ENCODE measurements at places on chromosomes 3 and 15.

- no peak for DNase-seq
These were observed 50.1 kb upstream of the LEKR1 start for GRCh38 chr3:156776031-156776430.

DNA sequence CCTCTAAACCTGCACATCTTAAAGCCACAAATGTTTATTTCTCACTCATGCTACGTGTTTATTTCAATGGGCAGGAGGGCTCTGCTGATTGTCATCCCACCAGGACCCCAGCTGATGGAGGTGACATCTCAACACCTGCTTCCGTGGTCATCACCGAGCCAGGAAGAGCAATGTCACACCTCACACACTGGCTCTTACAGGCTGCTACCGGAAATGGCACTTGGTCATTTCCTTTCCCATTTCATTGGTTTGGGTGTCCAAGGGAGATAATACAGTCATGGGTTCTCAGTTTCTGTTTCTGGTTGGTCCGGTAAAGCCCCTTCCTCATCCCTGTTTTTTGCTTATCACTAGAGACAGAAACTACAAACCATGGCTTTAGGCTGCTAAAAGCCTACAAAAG is 41.9 kb downstream of the ABHD2 start:
- DNase-seq = no peak

- no peak for DNase-seq
These were observed 24.1 kb upstream of the ARHGEF3 start for GRCh38 chr3:56825567-56826438.

- no peak for DNase-seq
These were observed 115.7 kb upstream of the TSPAN3 start for GRCh38 chr15:77186594-77187011.

- no peak for DNase-seq
These were observed 11.1 kb downstream of the TMEM62 start for GRCh38 chr15:43144512-43144911.

DNA sequence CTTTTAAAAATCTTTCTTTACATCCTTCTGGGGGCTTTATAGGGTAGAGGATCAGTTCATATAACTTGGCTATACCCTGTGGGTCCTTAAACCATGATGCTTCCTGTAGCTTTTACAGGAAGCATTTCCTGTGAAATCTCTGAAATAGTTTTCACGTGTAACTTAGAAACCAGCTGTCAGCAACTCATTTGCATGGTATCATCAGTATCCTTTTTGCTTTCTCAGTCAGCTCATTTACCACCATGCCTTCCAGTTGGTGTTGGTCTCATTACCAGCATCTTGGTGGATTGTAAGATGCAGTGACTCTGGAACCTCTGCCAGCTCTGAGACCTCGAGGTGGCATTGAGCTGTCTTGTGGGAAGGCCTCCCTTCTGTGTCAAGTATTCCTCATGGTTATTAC is 96.7 kb upstream of the MYZAP start:
- DNase-seq = no peak

GRCh38 chr3:48433472-48434118 is 3.7 kb upstream of the PLXNB1 start:
- DNase-seq = no peak

DNA sequence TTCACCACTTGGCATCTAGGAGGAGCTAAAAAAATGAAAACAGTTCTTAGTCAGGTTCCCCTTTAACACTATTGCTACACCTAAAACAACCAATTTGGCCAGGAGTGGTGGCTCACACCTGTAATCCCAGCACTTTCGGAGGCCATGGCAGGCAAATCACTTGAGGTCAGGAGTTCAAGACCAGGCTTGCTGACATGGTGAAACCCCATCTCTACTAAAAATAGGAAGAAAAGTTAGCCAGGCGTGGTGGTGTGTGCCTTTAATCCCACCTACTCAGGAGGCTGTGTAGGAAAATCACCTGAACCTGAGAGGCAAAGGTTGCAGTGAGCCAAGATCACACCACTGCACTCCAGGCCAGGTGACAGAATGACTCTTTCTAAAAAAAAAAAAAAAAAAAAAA is 124.1 kb downstream of the DGKG start:
- DNase-seq = no peak

DNA sequence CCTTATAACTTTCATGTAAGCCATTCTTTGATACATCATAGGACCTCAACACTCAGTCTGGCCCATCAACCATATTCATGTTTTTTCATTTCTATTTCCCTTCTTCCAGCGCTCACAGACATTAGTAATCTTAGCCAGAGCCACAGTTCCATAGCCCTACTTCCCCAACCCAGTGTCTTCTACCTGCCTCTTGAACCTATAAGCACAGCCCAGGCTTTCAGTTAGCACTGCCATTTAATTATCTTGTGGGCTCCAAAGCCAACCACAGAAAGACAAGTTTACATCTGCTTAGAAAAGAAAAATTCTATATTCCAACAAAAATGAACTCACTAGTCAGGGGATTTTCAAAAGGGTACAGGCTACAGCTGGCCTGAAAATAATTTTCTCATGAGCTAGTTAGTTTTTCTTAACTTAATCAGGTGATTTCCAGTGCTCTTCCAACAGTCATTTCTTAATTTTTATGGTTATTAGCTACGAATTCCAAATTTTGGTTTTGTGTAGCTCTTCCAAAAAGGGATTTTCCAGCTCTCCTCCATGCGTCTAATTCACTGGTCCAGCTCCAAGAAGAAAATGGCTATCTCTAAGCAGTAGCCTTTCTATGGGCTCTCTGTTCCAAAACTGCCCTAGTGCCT is 13.7 kb downstream of the CD200 start:
- DNase-seq = no peak

GRCh38 chr15:88144921-88145653 is 111.5 kb downstream of the NTRK3 start:
- DNase-seq = no peak

DNA sequence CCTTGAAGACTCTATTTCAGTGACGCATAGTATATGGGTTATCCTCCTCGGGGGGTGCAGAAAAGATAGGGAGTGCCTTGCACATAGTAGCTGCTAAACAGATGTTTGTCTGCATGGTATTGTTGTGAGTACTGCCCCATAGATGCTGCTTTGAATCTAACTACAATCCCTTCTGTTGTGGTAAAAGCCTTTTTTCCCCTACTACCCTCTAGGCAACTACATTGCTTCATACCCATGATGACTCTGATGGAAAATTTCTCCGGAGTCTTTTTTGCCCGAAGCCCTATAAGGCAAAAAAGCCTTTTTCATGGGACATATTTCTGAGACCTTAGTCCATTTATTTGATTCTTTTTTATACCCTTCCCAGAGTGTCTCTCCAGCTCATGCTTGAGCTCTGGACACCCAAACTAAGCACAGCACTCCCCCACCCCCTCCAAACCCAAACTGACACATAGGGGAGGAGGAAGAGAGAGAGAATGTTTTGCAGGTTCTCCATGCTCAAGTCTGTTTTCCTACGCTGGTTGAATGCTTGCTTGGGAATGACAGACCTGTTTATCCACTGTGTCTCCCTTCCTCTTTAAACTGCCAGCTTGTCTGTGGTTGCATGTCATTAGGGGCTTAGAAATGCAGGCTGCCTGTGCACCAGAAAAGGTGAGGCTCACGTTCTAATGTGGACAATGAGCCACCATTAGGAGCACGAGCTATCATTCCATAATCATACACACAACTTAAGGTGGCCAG is 52.9 kb downstream of the LRTM1 start:
- no peak for DNase-seq

GRCh38 chr3:195183071-195183776 is 87.7 kb downstream of the XXYLT1 start:
- DNase-seq = no peak

GRCh38 chr3:127655641-127656040 is 17.1 kb upstream of the ABTB1 start:
- DNase-seq = no peak

- no peak for DNase-seq
These were observed 85.7 kb upstream of the XCR1 start for GRCh38 chr3:46112984-46113383.

- DNase-seq = no peak
These were observed 235.8 kb downstream of the RAP2B start for GRCh38 chr3:153397794-153398193.

- no peak for DNase-seq
These were observed 63.1 kb upstream of the MEF2A start for GRCh38 chr15:99502661-99503060.

DNA sequence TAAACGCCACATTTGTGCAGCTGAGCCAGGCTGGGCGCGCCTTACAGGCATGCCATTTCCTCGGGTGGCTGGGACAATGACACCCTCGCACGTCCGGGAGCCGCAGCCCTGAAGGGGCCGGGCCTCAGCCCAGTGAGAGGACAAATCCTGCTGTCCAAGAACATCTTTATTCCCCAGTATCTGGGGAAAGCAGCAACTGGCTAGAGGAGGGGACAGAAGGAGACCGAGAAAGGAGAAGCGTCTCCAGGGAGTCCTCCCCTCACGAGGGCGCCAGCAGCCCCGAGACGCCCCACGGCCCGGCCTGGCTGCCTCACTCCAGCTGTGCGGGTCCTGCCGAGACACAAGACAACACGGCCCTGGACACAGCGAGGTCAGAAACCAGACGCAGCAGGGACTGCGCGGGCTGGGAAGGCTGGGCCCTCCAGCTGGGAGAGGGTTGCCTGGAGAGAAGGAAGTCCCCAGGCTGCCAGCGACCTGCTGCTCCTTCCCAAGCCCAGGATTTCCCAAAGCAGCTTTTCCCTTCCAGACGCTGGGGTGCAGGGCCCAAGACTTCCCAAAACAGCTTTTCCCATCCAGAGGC is 130.2 kb downstream of the CHSY1 start:
- no peak for DNase-seq

- DNase-seq = no peak
These were observed 162.2 kb downstream of the ITPR1 start for GRCh38 chr3:4655145-4656045.

DNA sequence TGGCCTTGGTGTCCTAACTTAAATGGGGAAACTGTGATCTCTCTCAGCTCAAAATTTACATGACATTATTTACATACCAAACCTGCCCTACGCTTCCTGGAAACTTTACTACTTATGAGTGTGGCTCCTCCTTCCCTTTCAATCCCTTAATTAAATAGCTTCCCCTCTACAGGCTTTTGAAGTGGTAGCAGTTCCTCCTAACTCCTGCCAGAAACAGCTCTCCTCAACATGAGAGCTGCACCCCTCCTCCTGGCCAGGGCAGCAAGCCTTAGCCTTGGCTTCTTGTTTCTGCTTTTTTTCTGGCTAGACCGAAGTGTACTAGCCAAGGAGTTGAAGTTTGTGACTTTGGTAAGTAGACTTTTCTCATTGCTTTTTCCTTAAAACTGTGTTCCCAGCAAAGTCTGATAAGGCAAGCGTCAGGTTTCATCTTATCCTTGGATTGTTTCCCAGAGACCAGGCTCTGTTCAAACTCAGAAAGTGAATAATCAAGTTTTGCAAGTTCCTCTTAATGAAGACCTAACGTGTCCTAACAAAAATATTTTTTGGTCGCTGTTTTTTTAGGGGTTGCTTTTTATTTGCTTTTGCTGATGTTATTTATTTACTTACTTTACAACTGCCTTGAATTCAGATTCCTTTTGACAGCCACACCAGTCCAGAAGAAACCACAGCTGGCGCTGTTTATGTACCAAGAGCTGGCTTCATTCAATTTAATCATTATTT is at the start of gene ACP3:
Gene ACP3, plus strand, starts transcription at position 179 of the 720 bp plus-strand sequence. Its CDS starts 50 bp downstream, at position 229.
- no peak for DNase-seq

DNA sequence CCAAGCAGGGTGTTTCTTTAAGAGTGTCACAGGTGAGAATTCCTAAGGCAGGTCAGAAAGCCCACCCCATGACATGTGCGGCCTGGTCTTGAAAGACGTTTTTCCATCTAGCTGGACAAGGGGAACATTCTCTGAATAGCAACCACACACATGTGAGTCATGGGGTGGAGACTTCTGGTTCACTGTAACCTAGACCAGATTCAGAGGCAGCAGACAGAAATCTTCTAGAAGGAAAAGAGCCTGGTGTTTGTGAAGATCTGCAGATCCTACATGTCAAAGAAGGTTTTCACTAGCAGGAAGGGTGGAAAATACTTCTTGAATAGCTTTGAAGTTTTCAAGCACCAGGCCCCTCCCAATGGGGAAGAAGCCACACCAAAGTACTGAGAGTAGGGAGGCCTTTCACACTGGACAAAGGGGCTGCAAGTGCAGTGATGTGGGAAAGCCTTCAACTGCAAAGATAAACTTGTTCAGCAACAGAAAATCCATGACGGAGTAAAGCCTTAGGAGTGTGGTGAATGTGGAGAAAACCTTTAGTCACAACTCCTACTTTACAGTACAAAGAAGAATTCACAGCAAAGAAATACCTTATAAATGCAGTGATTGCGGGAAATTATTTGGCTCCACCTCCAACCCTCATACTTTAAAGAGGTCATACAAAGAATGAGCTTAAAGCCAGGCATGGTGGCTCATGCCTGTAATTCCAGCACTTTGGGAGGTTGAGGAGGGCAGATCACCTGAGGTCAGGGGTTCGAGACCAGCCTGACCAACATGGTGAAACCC is 17.6 kb downstream of the ADAM10 start:
- DNase-seq = no peak

DNA sequence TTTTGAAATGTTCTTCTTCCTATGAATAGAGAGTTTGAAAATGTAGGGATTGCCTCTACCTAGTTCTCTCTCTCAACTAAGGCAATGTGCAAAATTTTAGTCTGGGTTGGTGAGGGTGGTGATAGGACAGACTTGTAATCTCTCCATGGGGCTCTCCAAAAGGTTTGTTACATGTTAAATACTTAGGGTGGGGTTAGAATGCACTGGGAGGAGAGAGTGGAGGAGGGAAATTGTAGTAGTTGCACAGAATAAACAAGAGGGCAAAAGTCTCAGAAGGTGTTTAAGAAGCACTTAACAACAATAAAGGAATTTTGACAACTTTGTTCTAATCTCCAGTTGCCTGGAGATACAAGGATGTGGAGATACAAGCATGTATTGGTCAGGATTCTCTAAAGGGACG is 230.4 kb downstream of the NECTIN3 start:
- DNase-seq = no peak

DNA sequence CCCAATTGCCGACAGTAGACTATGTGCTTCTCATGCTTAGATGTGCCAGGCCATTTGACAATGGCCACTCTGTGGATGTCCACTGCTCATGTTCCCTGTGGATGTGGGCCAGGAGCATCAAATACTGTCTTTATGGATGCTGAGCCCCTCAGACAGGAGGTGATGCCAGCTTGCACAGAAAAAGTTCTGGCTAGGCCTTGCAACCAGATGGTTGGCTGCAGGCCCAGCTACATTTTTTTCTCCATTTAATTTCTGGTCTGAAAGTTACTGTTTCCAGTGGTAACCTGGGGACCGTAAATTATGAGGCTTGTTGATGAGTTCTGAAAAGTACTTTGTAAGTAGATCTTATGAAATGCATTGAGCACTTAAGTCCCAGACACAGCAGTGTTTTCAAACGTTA is 228.5 kb downstream of the CHL1 start:
- no peak for DNase-seq

Data from activated naive CD8-positive, alpha-beta T cell treated with anti-CD3 and anti-CD28 coated beads, Interleukin-2, amount 10 ng/mL, durations not matched to agents 7 days and 5 days (primary cell).